ENCODE measurements at places on chromosomes 7 and 10.
A peak's percentile ranks its signal among the peaks of the same experiment; 100 is the strongest.

DNA sequence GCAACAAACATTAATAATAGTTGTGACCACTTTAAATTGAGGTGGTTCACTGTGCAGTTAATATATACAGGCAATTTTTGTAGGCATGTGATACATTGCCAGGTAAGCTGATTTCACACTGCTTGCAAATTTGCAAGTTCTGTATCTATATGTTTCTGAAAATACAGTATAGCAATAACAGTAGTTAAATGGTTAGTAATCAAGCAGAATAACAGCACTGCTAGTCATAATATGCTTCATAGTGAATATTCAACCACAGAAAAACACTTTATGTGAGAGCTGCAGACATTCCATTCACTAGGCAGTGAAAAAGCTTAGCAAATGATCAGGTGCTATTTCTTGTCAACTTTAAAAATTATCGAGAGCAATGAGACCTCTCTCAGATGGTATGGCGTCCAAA is 28.9 kb downstream of the SLC26A4 start:
- peaks cover 14% of the 10 kb centered on the region for H3K27me3 ChIP-seq
- DNase-seq, result no peak
- no peak overlapping the region for H3K27ac ChIP-seq
- no peak overlapping the region for H3K4me3 ChIP-seq

DNA sequence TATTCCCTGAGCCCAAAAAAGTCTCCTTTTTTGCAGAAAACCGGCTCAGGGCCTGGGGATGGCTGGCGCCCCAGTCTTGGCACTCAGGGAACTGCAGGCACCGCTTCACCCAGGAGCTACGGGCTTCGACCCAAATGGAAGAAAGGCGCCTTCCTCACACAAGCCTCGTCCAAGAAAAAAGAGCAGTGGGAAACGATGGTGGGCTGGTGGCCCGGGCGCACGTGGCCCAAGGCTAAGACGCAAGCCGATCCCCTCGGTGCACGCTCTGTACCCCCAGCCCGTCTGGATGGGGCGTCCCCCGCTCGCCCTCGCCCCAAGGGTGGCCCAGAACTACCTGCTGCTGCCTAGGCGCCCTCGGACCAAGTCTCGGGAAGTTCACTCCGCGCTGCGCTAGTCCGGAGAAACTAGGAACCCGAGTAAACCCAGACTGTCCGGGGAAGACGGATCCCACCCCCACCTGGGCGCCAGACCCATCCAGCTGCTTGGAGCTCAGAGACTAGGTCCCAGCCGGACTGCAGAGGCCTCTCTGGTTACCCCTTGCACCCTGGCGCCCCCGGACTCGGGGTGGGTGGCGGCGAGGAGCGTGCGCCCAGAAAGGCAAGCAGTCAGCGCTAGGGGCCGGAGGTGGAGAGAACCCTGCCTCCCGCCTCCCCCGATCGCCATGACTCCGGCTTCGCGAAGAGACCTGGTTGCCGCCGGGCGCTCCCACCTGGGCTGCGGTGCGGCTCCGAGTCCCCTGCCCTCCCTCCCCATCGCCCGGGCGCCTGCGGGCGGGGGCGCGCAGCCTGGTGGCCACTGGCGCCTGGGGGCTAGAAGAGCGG is 76.4 kb downstream of the CALN1 start:
- H3K4me1 ChIP-seq, result peaks cover 4% of the 10 kb centered on the region
- no peak overlapping the region for H3K27ac ChIP-seq
- H3K27me3 ChIP-seq, result peaks cover 27% of the 10 kb centered on the region

DNA sequence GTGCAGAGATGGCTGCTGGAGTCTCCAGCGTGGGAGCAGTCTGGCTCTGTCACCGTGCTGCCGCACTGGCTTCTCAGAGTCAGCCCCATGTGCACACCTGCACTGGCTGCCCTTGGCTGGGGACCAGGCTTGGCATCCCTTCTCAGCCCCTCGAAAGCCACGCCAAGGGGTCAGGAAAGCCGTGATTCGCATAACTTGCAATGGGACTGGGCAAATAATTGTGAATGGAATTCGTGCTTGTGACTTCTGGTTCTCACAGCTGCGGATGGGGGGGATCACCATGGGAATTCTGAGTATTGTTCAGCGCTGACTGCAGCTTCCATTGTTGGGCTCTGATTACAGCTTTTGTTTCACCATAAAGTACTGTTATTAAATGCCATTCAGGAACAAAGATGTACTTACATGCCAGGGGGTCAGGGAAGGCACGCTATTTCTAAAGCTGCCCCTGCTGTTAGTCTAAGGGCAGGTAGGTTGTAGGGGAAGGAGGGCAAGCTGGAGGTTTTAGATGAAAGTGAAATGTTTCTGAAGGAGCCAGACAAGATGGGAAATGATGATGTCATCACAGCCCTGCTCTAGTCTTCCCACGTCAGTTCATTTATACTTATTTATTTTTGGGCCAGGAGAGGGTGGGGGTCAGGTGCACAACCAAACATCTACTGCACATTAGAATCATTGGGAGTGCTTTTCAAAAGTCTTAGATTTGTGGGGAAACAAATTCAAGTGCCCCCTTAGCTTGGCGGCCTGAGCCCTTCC is 5.8 kb upstream of the PLEKHA1 start:
- peaks cover 19% of the 10 kb centered on the region for H3K4me1 ChIP-seq
- H3K4me3 ChIP-seq, result no peak overlapping the region
- DNase-seq, result no peak
- H3K27ac ChIP-seq, result no peak overlapping the region
- peaks cover 9% of the 10 kb centered on the region for H3K27me3 ChIP-seq

- no peak for DNase-seq
- H3K27ac ChIP-seq, result no peak overlapping the region
- no peaks in the 10 kb centered on the region for H3K36me3 ChIP-seq
- H3K27me3 ChIP-seq, result peaks cover 2% of the 10 kb centered on the region
Measured at GRCh38 chr7:37428681-37429434, 19.8 kb downstream of the ELMO1 start.

GRCh38 chr7:14596421-14596820 is 306.1 kb downstream of the DGKB start:
- H3K4me3 ChIP-seq, result no peak overlapping the region
- DNase-seq, result no peak
- H3K4me1 ChIP-seq, result peaks cover 8% of the 10 kb centered on the region
- no peaks in the 10 kb centered on the region for H3K36me3 ChIP-seq
- no peaks in the 10 kb centered on the region for H3K27me3 ChIP-seq
- H3K27ac ChIP-seq, result no peak overlapping the region

- H3K27ac ChIP-seq, result no peak overlapping the region
- H3K36me3 ChIP-seq, result no peaks in the 10 kb centered on the region
- DNase-seq, result no peak
- no peaks in the 10 kb centered on the region for H3K27me3 ChIP-seq
- peaks cover 5% of the 10 kb centered on the region for H3K4me1 ChIP-seq
Measured at GRCh38 chr7:28766359-28766758, 191.8 kb downstream of the TRIL start.

- no peak for DNase-seq
- no peak overlapping the region for H3K4me3 ChIP-seq
- no peaks in the 10 kb centered on the region for H3K36me3 ChIP-seq
- peaks cover 1% of the 10 kb centered on the region for H3K4me1 ChIP-seq
- H3K27me3 ChIP-seq, result peaks cover 40% of the 10 kb centered on the region
- H3K27ac ChIP-seq, result no peak overlapping the region
Measured at GRCh38 chr7:38660427-38661099, 29.4 kb upstream of the AMPH start.

GRCh38 chr7:111485701-111486380 is 76.5 kb downstream of the IMMP2L start:
- H3K4me1 ChIP-seq, result peaks cover 11% of the 10 kb centered on the region
- no peak for DNase-seq
- H3K27me3 ChIP-seq, result no peaks in the 10 kb centered on the region
- H3K36me3 ChIP-seq, result peaks cover 2% of the 10 kb centered on the region

GRCh38 chr7:22793593-22794462 is 28.8 kb downstream of the TOMM7 start:
- H3K27ac ChIP-seq, result no peak overlapping the region
- H3K36me3 ChIP-seq, result no peaks in the 10 kb centered on the region
- no peak overlapping the region for H3K4me3 ChIP-seq
- DNase-seq, result no peak
- H3K4me1 ChIP-seq, result peaks cover 8% of the 10 kb centered on the region
- H3K27me3 ChIP-seq, result no peaks in the 10 kb centered on the region

DNA sequence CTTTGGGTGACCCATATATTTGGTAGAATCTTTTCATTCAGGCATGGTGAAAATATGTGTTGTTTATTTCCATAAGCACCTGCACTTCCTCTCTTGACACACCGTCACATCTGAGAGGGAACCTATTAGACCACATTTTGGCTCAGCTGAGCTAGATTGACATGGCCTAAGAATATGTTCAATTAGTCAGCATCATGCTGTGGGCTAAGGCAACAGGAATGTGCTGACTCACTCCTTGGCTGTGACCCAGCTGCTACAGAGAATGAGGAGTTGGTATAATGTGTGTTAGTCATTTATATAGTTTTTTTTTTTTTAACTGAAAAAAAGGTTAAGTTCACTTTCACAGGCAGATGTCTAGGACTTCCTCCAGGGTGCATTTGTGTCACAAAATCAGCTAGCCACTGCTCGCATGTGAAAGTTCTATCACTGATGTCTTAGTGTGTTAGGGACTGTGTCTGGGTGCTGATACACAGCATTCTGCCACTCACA is 180.6 kb downstream of the SEMA3E start:
- peaks cover 19% of the 10 kb centered on the region for H3K4me1 ChIP-seq
- peak; percentile 92 for DNase-seq
- no peak overlapping the region for H3K4me3 ChIP-seq
- no peaks in the 10 kb centered on the region for H3K27me3 ChIP-seq

GRCh38 chr7:142808802-142809583 is 38.2 kb downstream of the PRSS2 start:
- H3K4me3 ChIP-seq, result no peak overlapping the region
- H3K27me3 ChIP-seq, result peaks cover 45% of the 10 kb centered on the region
- no peak for DNase-seq

- H3K4me3 ChIP-seq, result no peak overlapping the region
- H3K36me3 ChIP-seq, result no peaks in the 10 kb centered on the region
- H3K4me1 ChIP-seq, result no peaks in the 10 kb centered on the region
- H3K27me3 ChIP-seq, result peaks cover 14% of the 10 kb centered on the region
- no peak overlapping the region for H3K27ac ChIP-seq
Measured at GRCh38 chr10:75957314-75958120, 526.1 kb downstream of the LRMDA start.

GRCh38 chr10:130495891-130496636 is 359.9 kb downstream of the GLRX3 start:
- H3K27ac ChIP-seq, result no peak overlapping the region
- DNase-seq, result no peak
- no peaks in the 10 kb centered on the region for H3K36me3 ChIP-seq
- H3K4me3 ChIP-seq, result no peak overlapping the region

DNA sequence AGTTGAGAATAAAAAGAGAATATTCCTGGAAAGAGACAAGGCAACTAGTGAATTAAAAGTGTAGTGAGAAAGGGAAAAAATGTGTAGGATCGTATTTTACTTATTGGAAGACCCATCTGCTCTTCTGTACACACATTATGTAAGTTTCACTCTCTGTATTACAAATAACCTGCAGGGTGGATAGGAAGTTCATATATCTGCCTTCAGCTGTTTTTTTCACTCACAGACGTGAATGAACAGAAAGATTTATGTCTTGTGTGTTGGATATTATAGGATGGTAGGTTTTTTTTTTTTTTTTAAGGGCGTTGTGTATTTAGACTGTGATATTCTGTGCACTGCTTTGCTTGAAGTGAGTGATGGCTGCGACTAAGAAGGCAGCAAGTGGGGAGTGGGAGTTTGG is 266.5 kb downstream of the AUTS2 start:
- no peaks in the 10 kb centered on the region for H3K27me3 ChIP-seq
- H3K4me3 ChIP-seq, result no peak overlapping the region
- H3K27ac ChIP-seq, result no peak overlapping the region
- H3K4me1 ChIP-seq, result peaks cover 26% of the 10 kb centered on the region

DNA sequence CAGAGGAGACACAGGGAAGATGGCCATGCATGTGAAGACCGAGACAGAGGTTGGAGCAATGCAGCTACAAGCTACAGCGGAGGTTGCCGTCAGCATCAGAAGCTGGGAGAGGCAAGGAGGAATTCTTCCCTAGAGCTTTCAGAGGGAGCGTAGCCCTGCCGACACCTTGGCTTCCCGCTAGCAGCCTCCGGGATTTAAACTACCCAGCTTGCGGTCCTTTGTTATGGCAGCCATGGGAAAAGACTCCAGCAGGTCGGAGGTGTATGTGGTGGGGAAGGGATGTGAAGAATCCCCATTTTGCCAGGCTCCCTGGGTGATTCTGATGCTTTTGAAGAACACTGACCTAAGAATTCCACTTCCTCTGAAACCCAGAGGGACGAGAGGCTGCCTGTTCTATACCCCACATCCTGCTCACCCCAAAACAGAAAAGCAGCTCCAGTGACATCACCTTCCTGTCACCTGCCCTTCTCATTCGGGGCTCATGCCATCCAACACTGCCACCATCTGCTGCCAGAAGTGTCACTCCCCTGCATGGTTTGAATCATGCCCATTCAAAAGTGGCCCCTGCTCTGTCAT is 3.3 kb upstream of the SEPHS1 start:
- H3K4me1 ChIP-seq, result peaks cover 12% of the 10 kb centered on the region
- no peak overlapping the region for H3K27ac ChIP-seq
- H3K27me3 ChIP-seq, result peaks cover 40% of the 10 kb centered on the region

GRCh38 chr7:91512958-91513357 is 248.7 kb downstream of the FZD1 start:
- H3K4me1 ChIP-seq, result peaks cover 8% of the 10 kb centered on the region
- no peak overlapping the region for H3K4me3 ChIP-seq
- H3K27me3 ChIP-seq, result peaks cover 9% of the 10 kb centered on the region
- no peaks in the 10 kb centered on the region for H3K36me3 ChIP-seq

- no peak for DNase-seq
- no peak overlapping the region for H3K27ac ChIP-seq
- H3K4me3 ChIP-seq, result no peak overlapping the region
- H3K4me1 ChIP-seq, result no peaks in the 10 kb centered on the region
Measured at GRCh38 chr7:34158368-34159153, 253.2 kb downstream of the BMPER start.

DNA sequence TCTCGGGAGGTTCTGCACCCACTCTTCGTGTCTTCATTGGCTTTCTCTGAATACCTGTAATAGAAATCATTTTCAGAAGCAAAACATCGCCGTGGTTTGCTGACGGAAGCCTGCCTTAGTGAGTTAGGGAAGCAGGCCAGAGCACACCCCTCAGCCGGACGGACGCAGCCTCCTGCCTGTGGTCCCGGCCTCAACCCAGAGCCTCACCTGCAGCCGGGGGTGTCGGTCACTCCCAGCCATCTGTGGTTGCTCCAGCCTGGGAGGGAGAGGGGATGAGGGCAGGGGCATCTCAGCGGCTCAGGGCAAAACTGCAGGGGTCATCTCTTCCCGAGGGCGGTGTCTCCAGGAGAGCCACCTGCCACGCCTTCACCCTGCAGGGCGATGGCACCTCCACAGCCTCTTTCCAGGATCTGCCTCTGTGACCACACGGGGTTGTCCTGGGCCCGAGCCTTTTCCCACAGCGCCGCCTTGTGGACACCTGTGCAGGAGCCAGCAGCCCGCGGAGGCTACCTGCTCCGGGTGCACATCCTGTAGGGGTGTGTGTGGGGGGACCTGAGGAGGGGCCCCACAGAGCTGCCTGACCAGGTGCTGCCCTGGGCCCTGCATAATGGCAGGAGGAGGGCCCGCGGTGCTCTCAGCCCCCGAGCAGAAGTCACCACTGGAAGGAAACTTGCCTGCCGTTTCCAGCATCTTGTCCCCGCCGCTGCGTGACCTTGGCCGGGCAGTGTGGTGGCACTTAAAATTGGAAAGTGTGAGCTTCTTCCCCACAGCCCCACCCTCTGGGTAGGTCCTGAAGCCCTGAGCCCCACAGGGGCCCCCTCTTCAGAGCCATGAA is 21.6 kb upstream of the AP5Z1 start:
- H3K27me3 ChIP-seq, result no peaks in the 10 kb centered on the region
- H3K36me3 ChIP-seq, result peaks cover 21% of the 10 kb centered on the region
- DNase-seq, result no peak
